Stimulated activated CD4-positive, alpha-beta T cell treated with anti-CD3 and anti-CD28 coated beads, Interleukin-1b, Interleukin-23, amount 100 ng/mL, for 4 hours (primary cell): ENCODE measurements at places on chromosomes 3 and 15.

DNA sequence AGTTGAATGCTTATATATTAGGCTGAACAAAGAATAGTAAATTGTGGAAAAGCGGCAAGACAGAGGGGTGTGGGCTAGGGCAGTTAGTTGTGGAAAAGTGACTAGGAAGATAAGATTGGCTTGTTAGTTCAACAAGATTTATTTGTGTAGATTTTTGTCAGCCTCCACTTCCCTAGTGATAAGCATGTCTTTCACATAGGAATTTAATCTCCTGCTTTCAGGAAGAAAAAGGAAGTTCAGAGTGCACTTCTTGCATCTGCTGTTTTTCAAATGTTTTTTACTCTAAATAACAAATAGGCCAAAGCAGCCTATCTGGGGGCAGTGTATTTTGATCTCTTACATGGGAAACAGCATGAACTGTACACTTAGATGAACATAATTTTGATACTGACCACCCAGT, 919.9 kb downstream of the NAALADL2 start:
- no peak for DNase-seq

- no peak for DNase-seq
Observed at GRCh38 chr3:116048991-116049390, 396.3 kb downstream of the LSAMP start.

GRCh38 chr3:94413336-94414108, 350.7 kb downstream of the NSUN3 start:
- DNase-seq, result no peak

GRCh38 chr3:43496740-43497375, 125.0 kb downstream of the ANO10 start:
- DNase-seq, result no peak

GRCh38 chr3:28850186-28850585, 430.7 kb upstream of the RBMS3 start:
- DNase-seq, result no peak

- no peak for DNase-seq
Observed at GRCh38 chr15:50028326-50028725, 90.7 kb downstream of the ATP8B4 start.

GRCh38 chr3:171984883-171985282, 54.5 kb upstream of the FNDC3B start:
- no peak for DNase-seq

GRCh38 chr3:53161820-53162671, 1.0 kb downstream of the PRKCD start:
- DNase-seq, result peak; percentile 37

DNA sequence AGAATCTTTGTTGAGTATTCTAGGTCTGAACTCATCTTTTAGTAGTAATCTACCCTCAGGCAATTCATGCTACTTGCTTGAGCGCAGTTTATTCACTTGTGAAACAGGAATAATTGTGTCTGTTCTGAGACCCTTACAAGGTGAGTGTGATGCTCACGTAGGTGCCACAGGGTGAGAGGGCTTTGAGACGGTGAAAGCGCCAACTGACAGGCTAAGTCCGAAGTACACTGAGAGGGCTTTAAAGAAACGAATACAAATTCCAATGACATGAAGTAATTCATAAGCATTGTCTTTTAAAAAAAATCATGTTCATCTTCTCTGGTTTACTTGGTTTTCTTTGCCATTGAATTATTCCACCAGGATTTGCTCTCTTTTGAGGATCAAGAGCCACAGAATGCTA, 393.7 kb upstream of the RGMA start:
- DNase-seq, result no peak

GRCh38 chr3:116097226-116097625, 348.1 kb downstream of the LSAMP start:
- no peak for DNase-seq

DNA sequence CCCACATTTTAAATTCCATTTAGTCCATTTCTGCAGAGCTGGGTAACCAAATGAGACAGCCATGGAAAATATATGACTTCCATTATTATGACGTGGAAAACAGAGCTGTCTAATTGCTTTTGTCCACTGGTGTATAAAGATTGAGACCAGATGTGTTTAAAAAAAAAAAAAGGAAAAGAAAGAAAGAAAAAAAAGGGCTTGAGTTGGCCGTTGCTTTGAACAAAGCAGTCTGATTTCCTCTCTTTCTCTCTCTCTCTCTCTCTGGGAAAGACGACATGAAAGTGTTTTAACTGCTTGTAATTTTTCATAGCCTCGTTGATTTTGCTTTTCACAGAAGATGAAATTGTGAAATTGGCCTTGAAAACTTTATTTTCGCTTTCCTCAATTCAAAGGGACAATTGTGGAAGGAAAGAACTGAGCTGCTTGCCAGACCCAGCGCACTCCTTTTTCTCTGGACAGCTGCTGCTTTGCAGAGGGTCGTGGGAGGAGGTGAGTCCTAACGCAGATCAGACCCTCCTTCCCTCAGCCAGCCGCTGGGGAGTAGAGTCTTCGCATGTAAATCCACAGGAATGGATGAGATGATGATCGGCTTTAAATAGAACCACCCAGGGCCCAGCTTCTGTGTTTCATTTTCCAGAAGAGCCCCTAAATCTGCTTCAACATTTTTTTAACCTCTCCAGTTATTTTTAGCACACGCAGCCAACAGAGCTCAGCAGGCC, 42.8 kb upstream of the UBE2E1 start:
- no peak for DNase-seq

DNA sequence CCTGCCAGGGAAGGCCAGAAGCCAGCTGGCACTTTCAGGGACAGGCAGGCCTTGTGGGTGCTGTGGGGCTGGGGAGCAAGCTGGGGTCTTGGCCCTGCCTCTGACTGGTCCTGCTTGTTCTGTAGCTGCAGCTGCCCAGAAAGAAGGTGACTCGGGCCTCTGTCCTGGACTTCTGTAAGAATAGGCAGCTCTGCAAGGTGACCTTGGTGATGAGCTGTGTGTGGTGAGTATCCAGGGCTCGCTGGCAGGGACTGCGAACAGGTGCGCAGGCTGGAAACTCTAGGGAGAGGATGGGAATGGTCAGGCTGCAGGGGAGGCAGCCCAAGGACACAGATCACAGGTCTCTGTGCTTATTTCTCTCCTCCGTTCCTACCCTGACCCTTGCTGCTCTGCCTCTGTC, 31.2 kb downstream of the SLC22A14 start:
- DNase-seq, result no peak

DNA sequence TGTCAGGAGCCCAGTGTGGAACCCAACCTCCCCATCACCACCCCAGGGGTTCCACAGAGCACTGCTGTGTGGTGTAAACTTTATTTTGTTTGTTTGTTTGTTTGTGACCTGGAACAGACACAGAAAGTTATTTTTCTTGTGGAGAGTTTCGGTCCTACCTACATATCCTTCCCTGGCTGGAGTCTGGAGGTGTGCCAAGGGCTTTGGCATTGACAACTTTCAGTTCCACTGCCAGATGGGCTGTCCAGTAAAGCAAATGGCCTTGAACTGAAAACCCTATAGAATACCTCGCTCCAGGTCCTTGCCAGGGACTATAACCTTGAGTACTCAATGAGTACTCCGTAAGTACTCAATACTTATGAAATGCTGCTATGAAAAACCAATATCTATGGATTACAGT, 103.5 kb downstream of the MITF start:
- no peak for DNase-seq

GRCh38 chr3:13040361-13041074, 32.7 kb downstream of the IQSEC1 start:
- no peak for DNase-seq

GRCh38 chr3:126896968-126897367, 85.9 kb upstream of the PLXNA1 start:
- no peak for DNase-seq

DNA sequence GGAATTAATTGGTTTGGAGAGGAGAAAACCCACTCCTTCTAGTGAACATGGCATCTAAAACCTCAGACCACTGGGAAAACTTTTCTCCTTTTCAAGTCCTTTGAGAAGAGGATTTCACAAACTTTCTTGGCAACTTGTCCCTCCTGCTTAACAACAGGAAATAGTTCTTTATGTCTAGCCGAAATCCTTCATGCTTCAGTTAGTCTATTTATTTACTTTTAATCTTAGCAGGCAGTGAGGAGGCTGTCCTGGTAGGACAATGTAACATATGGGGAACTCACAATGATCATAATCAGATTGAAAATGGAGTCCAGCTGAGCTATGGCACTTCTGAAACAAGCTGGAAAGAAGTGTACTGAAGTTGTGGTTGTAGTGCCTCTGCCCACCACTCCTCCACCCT, 50.6 kb downstream of the KY start:
- DNase-seq, result no peak
